ENCODE measurements at places on chromosomes 2 and 18. TPM values are rescaled to one million over a fixed set of nuclear protein-coding genes. Genes with fewer than 3 reads are reported as not detected.

SLC8A1 gene
- total RNA-seq, result 0.10 TPM

LYG1 gene
- total RNA-seq, result 0.08 TPM

LBH gene
- total RNA-seq, result 0.42 TPM

ESPNL gene
- not detected for total RNA-seq

FASTKD2 gene
- total RNA-seq, result 15.7 TPM

BABAM2 gene
- 10.5 TPM for total RNA-seq

TIGD1 gene
- total RNA-seq, result 7.0 TPM

GKN1 gene
- not detected for total RNA-seq

DHX57 gene
- 7.3 TPM for total RNA-seq

LYPD6 gene
- total RNA-seq, result 1.2 TPM

LMAN2L gene
- 12.0 TPM for total RNA-seq

C2orf81 gene
- total RNA-seq, result 3.9 TPM
